ENCODE measurements at places on chromosomes 4 and X.

- no peak for DNase-seq
Measured at GRCh38 chr4:122003335-122003734, 51.5 kb upstream of the TRPC3 start.

- DNase-seq, result no peak
Measured at GRCh38 chr4:3873408-3874027, 107.3 kb downstream of the ADRA2C start.

DNA sequence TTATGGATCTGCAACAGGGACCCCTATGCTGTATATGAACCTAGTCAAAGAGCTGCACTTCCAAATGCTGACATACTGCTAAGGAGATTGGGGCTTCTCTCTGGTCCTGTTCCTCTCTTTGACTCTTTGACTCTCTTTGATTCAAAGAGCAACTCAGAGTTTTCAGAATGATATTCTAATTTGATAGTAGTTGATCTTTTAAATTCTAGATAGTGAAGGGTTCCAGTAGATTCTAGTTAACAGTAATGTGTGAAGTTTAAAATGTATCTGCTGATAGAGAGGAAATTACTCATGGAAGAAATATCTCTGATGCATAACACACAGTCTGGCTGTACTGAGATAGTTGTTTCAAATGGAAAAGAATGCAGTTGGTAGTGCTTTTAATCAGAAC is 239.1 kb downstream of the RASL11B start:
- DNase-seq, result peak; percentile 21

- no peak for DNase-seq
Measured at GRCh38 chr4:159757499-159757898, 654.6 kb downstream of the RAPGEF2 start.

- DNase-seq, result no peak
Measured at GRCh38 chr4:128596853-128597252, 212.6 kb upstream of the JADE1 start.

GRCh38 chrX:103503853-103504207 is 15.5 kb downstream of the RAB40A start:
- DNase-seq, result no peak

DNA sequence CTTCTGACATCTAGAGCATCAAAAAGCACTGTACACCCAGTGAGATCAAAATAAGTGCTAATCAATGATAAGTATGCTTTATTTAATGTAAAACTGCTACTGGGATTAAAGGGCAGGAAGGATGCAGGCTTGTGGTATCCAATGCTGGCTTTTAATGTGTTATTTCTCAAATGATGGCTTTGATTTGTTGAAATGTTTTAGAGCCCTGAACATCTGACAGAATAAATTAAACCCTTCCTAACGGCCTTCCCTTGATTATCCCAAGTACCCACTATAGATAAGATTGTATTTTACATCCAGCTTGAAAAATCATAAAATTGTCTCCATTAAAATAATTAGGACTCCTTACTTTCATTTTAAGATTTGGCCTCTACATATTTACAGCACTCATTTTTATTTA is 382.9 kb downstream of the HNRNPD start:
- no peak for DNase-seq

GRCh38 chr4:40688446-40689095 is 58.9 kb upstream of the RBM47 start:
- no peak for DNase-seq

GRCh38 chr4:5292101-5292500 is 240.8 kb downstream of the STK32B start:
- DNase-seq, result no peak

DNA sequence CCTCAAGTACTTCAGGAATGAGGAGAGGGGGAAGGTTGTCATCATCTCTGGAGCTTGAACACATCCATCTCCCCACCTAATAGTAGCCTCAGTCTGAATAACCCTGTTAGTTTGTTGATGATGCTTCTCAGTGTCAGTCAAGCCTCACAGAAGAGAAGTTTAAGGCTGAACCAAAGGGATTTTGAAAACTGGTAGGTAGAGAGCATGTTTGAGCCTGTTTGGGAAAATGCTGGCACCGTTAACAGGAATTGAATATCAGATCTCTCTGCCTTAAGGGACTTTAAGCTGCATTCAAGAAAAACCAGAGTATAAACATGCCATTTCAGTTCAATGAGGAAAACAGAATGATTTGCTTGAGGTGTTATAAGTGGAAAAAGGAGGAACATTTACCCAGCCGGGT is 73.1 kb downstream of the MAPK10 start:
- DNase-seq, result no peak

- no peak for DNase-seq
Measured at GRCh38 chr4:41750121-41750625, 1.6 kb upstream of the PHOX2B start.

DNA sequence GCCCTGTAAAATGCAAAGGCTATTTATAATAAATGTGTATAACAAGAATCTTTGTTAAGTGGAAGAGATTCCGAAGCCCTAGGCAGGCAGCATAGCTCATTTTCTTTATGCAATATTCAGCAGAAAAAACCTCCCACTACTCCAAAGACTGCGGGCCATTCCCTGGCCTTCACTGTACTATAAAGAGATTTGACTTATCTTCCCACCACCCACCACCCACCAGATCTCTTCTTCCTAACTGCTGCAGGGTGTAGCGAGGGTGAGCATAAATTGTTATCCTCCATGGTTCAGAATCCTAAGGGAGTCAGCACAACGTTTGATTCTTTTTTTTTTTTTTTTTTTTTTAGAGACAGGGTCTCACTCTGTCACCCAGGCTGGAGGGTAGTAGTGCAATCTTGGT is 114.8 kb downstream of the NSUN7 start:
- no peak for DNase-seq

DNA sequence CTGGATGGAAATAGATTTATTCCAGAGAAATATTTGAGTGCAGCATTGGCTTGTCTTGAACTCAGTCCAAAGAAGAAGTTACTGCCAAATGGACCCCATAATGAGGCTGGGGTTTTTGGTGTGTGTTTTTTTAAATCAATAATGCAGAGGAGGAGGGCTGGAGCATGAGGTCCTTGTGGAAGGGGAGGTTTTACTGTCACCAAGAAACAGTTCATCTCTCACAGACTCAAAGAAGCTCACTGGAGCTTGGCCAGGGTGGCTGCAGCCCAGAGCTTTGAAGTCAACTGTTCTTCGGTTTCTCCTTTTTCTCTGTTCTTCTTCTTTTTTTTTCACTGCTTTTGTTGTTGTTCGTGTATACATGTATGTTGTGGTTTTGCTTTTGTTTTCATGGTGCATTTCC is 377.7 kb downstream of the FBXW7 start:
- no peak for DNase-seq

- DNase-seq, result no peak
Measured at GRCh38 chr4:70927502-70928137, 25.5 kb downstream of the MOB1B start.

DNA sequence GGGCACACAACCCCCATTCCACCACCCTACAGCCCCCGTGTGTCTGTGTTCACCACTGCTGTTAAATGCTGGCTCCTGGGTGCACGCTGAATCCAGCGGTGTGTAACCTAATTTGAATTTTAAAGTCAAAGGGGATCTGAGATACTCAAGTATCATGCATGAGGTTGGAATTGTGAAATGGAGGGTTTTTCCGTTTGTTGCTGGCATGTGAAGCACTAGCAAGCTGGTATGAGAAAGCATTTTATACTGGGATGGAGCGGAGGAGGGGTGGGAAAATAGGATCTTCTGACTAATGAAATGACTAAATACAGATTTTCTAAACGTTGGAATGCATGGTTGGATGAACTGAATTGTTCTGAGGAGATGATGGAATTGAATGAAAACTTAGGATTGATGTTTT is 36.9 kb upstream of the FAT1 start:
- DNase-seq, result peak; percentile 17

- no peak for DNase-seq
Measured at GRCh38 chr4:37795581-37796195, 30.8 kb upstream of the PGM2 start.

DNA sequence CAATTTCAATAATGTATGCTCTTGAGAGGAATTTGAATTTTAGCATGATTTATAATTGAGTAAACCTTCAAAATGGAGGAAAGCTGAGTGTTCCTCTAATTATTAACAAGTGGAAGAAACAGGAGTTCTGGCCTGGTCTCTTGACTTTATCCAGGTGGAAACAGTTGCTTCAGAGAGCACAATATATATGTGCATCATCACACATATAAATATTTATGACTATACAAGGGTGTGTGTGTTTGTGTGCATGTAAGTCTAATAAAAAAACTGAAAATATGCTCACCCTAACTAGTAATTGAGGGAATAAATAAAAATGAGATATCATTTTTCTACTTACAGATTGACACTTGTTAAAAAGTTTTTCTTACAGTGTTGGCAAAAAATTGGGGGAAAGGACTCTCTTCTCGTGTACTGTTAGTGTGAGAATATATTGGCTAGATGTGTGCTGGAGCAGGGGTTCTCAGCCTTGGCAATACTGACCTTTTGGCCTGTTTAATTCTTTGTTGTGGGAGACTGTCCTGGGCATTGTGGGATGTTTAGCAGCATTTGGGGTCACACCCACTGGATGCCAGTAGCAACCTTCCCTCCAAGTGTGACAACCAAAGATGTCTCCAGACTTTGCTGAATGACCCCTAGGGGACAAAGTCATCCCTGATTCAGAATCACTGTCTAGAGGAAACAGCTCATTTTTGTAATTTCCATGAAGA is 20.8 kb upstream of the HERC5 start:
- no peak for DNase-seq

GRCh38 chr4:76689145-76689817 is 208.7 kb downstream of the SOWAHB start:
- no peak for DNase-seq

DNA sequence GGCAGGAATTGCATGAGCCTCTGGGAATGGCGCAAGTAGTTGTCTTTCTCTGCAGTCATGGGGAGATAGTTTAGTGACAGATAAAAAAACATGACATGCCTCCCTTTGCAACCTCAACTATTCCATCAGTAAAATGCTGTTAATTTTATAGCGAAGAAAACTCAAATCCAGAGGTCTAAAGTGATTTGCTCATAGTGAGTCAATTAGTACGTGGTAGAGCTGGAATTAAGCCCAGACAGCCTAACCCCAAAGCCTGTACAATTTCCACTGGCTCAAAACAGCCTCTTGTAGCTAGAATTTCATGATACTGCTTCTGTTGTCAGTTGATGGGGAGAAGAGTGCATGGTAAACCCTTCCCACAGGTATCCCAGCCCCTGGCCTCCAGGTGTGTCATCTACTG is 81.3 kb upstream of the TRPC5 start:
- no peak for DNase-seq

DNA sequence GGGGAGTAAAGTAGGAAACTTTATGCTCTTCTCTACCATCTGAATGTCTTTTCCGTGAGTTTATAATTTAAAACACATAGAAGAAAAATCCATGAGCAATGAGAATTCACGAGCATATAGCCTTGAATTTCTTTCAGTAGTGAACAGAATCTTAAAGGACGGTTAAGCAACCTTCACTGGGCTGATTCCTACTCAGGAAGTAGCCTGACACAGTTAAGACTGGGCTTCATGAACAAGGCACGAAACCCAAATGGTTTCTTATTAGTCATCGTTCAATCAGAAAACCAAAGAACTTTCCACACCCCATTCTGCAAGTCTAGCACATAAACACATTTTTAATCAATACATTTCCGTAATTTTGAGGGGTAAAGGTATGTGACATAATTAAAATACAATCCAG is 95.8 kb downstream of the SH3KBP1 start:
- no peak for DNase-seq

- no peak for DNase-seq
Measured at GRCh38 chr4:81664079-81664478, 192.4 kb upstream of the RASGEF1B start.

GRCh38 chr4:69830192-69830559 is 29.8 kb downstream of the SULT1E1 start:
- DNase-seq, result no peak

DNA sequence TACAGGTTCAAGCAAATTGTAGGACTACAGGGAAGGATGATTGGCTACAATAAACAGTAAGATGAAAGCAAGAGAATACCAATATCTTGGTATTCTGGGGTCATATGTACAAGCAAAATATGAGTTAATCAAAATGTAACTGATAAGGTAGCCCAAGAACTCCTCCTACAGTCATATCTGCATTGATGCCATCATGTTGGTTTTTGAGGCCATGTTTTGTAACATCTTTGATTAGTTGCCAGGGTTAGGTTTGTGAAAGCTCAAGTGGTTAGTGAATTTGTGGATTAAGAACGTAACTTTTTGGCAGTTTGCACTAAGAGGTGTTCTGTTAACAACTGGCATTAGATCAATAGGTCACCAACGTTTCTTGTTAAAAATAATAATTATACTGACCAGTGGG is 59.6 kb downstream of the USP9X start:
- no peak for DNase-seq

- no peak for DNase-seq
Measured at GRCh38 chr4:170698334-170698733, 608.6 kb upstream of the AADAT start.

DNA sequence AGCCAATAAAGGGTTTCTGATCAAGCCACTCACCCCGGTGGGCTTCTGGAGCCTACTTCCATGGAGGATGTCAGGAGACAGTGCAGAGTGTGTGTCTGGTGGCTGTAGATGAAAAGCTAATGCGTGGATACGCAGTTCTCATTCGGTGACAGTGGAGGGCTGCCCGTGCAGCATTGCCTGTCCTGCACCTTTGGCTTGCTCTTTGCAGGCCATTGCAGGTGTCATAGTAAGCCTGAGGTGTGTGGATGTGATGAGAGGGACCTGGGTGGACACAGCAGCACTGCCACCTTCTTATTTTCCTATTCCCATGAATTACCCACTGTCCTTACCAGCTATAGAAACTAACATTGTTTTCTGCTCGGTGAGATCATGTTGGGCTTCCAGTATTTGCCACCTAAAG is 101.2 kb downstream of the STK32B start:
- no peak for DNase-seq

- DNase-seq, result no peak
Measured at GRCh38 chr4:16125571-16126445, 42.0 kb upstream of the PROM1 start.

GRCh38 chr4:1855333-1856070 is 454 bp downstream of the LETM1 start:
- DNase-seq, result no peak

- no peak for DNase-seq
Measured at GRCh38 chr4:17667653-17668201, 53.3 kb downstream of the MED28 start.

Data from amniotic stem cell (primary cell).